Breast epithelium (tissue), 4 donors: ENCODE measurements at places on chromosomes 3 and 15. TPM values are rescaled to one million over a fixed set of nuclear protein-coding genes. Genes with fewer than 3 reads are reported as not detected.

GRCh38 chr3:157275832-157276231 is 115.9 kb upstream of the CCNL1 start:
- H3K36me3 ChIP-seq = no peaks in the 10 kb centered on the region
- H3K27ac ChIP-seq = no peak overlapping the region
- no peaks in the 10 kb centered on the region for H3K4me1 ChIP-seq
- no peak for DNase-seq
- H3K27me3 ChIP-seq = no peaks in the 10 kb centered on the region
- no peak overlapping the region for H3K4me3 ChIP-seq

CPLX3 gene
- total RNA-seq = 0.66 TPM

DNA sequence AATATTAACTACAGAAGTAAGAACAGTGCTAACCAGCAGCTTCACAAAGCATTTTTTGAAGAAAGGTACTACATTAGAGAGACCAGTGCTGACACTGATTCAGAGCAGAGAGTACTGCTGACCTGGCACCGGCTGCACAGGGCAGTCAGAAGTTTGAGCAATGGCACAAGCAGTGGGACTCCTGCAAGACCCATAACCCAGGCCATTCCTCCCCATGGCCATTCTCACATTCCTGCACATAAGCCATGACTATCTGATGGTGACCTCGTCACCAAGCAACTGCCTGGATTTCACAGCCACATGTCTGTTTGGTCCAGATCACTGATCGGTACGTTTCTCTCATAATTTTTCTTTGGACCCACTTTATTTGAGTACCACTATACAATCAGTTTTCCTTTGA is 88.7 kb downstream of the GPR156 start:
- no peak for DNase-seq
- H3K4me1 ChIP-seq = no peaks in the 10 kb centered on the region
- H3K27ac ChIP-seq = no peak overlapping the region
- no peaks in the 10 kb centered on the region for H3K36me3 ChIP-seq

GRCh38 chr3:20130106-20130505 is 55.9 kb downstream of the SGO1 start:
- DNase-seq = no peak
- H3K27ac ChIP-seq = no peak overlapping the region
- no peak overlapping the region for H3K4me3 ChIP-seq
- H3K36me3 ChIP-seq = no peaks in the 10 kb centered on the region

DNA sequence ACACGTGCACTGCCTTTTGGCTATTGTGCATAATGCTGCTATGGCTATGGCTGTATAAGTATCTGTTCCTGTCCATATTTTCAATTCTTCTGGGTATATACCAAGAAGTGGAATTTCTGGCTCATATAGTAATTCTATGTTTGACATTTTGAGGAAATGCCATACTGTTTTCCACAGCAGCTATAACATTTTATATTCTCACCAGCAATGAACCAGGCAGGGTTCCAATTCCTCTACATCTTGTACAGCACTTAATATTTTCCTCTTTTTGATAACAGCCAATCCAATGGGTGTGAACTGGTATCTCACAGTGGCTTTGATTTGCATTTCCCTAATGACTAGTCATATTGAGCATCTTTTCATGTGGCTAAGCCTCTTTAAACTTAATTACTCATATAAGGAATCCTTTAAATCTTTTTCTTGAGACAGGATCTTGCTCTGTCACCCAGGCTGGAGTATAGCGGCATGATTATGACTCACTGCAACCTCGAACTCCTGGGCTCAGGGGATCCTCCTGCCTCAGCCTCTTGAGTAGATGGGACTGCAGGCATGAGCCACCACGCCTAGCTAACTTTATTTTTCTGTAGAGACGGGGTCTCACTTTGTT is 38.1 kb upstream of the IGDCC4 start:
- no peak for DNase-seq
- H3K4me1 ChIP-seq = no peaks in the 10 kb centered on the region
- no peak overlapping the region for H3K27ac ChIP-seq

- no peak overlapping the region for H3K4me3 ChIP-seq
- DNase-seq = no peak
- no peaks in the 10 kb centered on the region for H3K27me3 ChIP-seq
- no peaks in the 10 kb centered on the region for H3K4me1 ChIP-seq
Measured at GRCh38 chr3:132318451-132318850, 1.2 kb downstream of the ACP3 start.

- no peak overlapping the region for H3K27ac ChIP-seq
- no peaks in the 10 kb centered on the region for H3K4me1 ChIP-seq
- H3K36me3 ChIP-seq = no peaks in the 10 kb centered on the region
- no peak for DNase-seq
- H3K27me3 ChIP-seq = no peaks in the 10 kb centered on the region
Measured at GRCh38 chr3:17322106-17322793, 420.2 kb downstream of the TBC1D5 start.

TIGIT gene
- total RNA-seq = 0.33 TPM

TMEM207 gene
- total RNA-seq = not detected

GRCh38 chr3:58899159-58899952 is 150.5 kb downstream of the CFAP20DC start:
- H3K27ac ChIP-seq = peak overlapping the region; percentile 12
- H3K4me3 ChIP-seq = no peak overlapping the region
- no peaks in the 10 kb centered on the region for H3K36me3 ChIP-seq
